Stimulated activated CD4-positive, alpha-beta T cell treated with anti-CD3 and anti-CD28 coated beads, Interleukin-1b, Interleukin-23, amount 100 ng/mL, for 1 hour (primary cell): ENCODE measurements at places on chromosomes 11 and 22.

DNA sequence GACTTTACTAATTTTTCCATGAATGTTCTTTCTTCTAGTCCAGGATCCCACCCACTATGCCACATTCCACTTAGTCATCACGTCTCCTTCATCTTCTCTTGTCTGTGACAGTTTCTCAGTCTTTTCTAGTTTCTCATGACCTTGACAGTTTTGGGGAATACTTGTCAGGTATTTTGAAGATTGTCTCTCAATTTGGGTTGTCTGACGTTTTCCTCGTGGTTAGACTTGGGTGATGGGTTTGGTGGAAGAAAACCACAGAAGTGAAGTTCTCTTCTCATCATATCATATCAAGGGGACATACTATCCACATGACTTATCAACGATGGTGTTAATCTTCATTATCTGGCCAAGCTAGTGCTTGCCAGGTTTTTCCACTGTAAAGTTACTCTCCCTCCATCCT, 102.4 kb downstream of the LRRC32 start:
- no peak for DNase-seq

DNA sequence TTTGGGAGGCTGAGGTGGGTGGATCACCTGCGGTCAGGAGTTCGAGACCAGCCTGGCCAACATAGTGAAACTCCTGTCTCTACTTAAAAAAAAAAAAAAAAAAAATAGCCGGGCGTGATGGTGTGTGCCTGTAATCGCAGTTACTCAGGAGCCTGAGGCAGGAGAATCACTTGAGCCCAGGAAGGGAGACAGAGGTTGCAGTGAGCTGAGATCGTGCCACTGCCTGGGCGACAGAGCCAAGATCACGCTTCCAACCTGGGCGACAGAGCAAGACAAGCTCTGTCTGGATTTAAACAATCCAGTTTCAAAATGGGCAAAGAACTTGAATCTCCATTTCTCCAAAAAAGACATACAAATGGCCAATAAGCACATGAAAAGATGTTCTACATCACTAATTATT, 12.5 kb downstream of the LMO2 start:
- DNase-seq = no peak

DNA sequence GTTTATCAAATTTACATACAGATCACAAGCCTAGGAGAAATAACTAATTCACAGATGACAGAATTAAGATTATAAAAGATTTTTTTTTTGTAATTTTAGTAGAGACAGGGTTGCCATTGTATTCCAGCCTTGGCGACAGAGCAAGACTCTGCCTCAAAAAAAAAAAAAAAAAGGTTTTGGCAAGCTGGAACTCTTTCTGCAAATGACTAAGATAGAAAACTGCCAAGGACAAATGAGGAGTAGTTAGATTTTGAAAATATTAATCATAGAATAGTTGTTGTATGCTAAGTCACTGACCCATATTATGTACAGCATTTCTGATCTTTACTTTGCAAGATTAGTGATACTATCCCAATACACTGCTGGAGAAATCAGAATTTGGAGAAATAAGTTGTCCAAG, 99.2 kb downstream of the C11orf65 start:
- no peak for DNase-seq

- DNase-seq = no peak
Observed at GRCh38 chr11:34004236-34004635, 47.3 kb upstream of the CAPRIN1 start.

GRCh38 chr11:27571154-27571810, 64.7 kb upstream of the LIN7C start:
- DNase-seq = no peak

DNA sequence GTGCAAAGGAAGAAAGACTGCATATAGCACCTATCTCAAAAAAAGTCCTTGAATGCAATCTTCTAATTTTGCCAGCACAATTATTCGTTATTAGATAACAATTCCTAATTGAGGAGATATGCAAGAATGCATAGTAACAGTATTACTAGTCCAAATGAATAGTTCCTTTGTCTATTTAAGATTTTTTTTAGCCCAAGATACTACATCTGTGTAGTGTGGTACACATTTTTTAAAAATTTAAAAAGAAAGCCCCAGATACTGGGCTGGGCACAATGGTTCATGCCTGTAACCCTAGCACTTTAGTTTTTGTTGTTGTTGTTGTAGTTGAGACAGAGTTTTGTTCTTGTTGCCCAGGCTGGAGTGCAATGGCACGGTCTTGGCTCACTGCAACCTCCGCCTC, 43.7 kb downstream of the RAB6A start:
- DNase-seq = no peak

DNA sequence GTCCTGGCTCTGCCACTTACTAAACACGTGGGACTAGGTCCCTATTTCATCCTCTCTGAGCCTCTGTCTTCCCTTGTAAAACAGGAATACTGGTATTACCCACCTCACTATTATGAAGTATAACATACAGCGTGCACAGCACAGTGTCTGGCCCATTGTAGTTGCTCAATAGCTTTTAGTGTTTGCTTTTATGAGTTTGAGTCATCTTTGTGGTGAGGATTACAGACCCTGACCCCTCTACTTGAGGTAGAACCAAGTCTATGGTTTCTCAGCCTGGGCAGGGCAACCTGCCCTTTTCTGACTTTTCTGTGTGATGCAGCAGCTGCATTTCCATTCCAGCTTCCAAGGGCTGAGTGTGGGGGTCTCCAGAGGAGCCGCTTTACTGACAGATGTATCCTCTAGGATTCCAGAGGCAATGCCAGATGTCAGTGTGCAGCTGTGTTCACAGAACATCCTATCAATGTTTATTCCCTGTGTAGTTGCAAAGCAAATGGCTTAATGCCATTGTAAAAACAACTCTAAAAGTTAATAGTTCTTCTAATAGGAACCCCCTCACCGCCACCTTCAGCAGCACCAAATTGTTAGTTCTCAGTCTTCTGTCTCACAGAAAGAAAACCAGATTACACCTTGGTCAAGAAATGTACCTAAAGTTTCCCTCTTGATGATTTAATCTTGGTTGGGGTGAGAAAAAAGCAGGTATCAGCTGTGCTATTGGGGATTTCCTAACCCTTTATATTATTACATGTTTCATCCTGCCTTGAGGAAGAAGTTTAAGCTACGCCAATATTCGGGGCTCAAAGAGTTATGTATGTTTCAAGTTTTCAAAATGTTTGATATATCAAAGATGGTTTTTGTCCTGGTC, 16.8 kb downstream of the PRR5L start:
- DNase-seq = no peak

DNA sequence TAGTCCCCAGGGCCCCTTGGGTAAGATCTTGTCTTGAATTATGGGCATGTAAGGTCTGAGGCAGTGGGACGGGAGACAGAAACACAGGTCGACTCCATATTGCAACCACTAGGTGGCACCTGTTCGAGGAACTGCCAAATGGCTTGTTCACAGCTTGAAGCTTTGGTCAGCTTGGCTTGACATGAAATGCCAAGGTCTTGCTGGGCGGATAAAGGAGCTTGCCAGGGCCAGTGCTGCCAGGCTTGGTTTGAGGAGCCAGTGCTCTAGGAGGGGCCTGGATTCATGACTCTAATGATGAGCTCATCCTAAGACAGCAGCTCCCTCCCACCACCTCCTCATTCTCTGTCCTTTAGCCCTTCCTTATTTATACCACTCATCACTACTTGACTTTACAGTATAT, 11.9 kb upstream of the NRIP3 start:
- DNase-seq = no peak

DNA sequence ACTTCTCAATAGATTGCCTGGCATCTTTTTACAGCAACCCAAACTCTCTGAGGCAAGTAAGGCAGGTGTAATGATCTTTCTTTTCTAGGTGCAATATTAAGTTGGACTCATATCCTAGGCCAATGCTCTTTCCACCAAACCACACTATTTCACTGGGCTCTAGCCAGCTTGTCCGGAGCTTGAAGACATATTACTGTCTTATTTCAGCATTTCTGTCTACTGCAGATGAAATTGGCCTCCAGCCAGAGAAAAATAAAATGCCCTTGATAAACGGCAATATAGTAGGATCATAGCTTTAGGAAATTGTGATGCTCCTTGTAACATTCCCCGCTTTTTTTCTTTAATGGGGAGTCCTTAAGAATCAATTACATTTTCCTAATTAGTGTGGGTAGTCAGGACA, 48.1 kb downstream of the SPON1 start:
- DNase-seq = no peak

- DNase-seq = no peak
Observed at GRCh38 chr22:37026325-37026724, 6.8 kb downstream of the MPST start.

GRCh38 chr11:31646216-31646615, 136.6 kb downstream of the ELP4 start:
- no peak for DNase-seq

- no peak for DNase-seq
Observed at GRCh38 chr22:49039625-49040024, 788.0 kb downstream of the BRD1 start.

- no peak for DNase-seq
Observed at GRCh38 chr11:115334932-115335788, 169.1 kb downstream of the CADM1 start.

DNA sequence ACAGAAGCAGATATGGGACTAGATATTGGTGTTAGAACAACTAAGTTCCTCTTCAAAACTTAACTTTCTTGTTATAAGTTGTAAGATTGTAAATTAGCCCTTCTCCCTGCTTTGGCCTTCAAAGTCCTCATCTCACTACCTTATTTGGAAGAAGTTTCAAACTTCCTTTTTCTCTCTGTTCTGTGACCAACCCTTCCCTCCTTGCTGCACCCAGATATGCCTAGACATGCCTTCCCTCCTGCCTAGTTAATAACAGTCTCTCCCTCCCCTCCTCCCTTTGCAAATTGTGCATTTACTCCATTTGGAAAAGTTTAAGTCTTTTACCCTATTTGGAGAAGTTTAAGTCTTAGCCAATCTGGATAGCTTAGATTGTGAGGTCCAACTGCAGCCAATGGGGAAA, 4.9 kb downstream of the OR52K2 start:
- DNase-seq = no peak

DNA sequence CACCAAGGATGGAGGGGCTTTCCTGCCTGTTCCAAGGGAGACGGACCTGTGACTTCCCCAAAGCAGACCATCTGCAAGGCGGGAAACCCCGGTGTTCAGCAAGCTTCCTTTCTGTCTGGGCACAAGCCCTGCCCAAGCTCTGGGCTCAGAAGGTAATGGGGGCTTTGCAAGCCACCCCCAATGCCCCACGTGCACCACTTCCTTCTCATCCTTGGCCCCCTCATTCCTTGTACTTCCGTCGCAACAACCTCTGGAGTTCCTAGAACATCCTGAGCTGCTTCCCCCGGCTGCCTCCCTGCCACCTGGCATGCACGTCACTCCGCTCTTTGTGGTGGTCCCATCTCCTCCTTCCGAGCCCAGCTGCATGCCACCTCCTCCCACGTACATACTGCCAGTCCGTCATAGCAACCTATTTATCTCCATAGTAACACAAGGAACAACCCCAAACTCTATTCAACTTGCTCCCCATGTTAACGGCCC, 3.9 kb downstream of the MYEOV start:
- DNase-seq = no peak

GRCh38 chr11:120746836-120747609, 235.5 kb downstream of the GRIK4 start:
- no peak for DNase-seq

DNA sequence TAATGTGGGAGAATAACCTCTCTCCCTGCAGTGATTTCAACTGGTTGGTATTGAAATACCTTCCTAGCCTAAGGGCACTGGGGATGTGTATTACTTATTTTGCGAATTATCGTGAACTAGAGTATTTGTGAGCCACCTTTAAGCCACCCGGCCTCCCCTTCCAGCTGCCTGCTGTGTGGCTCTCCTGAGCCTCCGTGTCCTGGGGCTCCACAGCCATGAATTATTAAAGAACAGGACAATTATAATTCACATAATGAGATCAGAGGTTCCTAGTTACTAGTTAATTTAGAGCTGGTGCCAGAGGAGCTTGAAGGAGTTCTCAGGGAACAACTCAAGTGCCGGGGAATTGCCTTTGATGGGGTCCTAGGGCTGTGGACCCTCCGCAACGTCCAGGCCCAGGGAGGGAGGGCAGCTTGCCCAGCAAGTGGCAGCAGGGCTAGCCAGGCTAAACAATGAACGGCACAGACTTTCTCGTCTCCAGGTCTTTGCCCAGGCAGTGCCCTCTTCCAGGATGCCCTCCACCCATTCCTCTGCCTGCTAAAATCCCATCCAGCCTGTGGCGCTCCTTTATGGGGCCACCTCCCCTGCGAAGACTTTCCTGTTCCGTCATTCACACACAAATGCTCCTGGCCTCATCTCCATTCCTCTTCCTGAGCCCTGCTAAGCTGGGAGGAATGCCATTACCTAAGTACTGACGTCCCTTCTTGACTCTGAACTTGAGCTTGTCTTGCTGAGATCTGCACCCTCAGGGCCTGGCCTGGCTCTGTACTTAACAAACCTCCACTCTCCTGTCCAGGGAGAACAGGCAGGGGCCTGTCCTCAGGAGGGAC, 91.5 kb downstream of the RTL6 start:
- DNase-seq = no peak

DNA sequence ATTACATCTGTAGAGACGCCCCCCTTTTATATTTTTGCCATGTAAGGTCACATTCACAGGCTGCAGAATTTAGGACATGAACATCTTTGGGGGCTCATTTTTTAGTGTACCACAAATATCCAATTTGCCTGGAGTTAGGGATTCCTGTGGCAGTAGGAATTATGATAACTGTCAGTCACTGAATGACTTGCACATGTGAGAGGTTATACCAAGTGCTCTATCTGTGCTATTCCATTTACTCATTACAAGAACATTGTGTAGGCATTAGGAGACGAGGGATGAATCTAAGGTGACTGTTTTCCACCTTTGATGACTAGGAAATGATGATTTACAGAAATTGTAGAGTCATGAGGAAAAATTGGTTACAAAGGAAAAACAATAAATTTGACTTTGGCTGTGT, 79.3 kb downstream of the LIF start:
- no peak for DNase-seq

DNA sequence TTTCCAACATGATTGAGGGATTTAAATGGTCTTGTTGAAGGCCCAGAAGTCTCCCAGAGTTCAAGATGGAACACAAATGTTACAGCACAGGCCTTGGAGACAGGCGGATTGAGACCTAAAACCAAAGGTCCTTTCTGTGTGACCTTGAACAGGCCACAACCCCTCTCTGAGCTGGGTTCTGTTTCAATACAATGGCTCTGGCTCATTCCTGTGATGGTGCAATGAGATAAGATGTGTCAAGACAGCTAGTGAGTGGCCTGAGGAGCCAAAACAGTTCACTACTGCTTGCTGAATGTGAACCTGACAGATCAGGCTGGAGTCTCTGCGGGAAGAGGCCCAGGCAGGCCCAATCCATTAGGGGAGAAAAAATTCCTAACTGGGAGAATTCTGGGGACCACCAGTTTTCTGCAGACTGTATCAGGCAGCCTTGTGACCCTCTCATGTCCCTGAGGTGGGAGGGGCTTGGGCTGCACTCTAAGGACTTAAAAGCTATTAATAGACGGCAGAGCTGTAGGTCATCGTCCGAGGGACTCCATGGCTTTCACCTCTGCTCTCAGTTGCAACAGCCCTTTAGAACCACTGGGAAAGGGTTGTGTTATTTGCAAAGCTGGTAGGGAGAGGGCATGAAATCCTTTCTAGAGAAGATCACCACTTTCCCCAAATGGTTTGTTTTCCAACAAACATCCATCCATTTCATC, 126.1 kb upstream of the TEAD1 start:
- no peak for DNase-seq

- DNase-seq = no peak
Observed at GRCh38 chr11:112789481-112789880, 171.7 kb upstream of the NCAM1 start.
